ENCODE measurements at places on chromosomes 2 and 18.

- peak; percentile 32 for DNase-seq
Measured at GRCh38 chr2:207514451-207514850, 15.3 kb upstream of the CREB1 start.

- peak; percentile 49 for DNase-seq
Measured at GRCh38 chr2:54106631-54107454, 8.6 kb upstream of the ACYP2 start.

GRCh38 chr2:220510668-220511067 is 883.2 kb downstream of the SLC4A3 start:
- peak; percentile 66 for DNase-seq

DNA sequence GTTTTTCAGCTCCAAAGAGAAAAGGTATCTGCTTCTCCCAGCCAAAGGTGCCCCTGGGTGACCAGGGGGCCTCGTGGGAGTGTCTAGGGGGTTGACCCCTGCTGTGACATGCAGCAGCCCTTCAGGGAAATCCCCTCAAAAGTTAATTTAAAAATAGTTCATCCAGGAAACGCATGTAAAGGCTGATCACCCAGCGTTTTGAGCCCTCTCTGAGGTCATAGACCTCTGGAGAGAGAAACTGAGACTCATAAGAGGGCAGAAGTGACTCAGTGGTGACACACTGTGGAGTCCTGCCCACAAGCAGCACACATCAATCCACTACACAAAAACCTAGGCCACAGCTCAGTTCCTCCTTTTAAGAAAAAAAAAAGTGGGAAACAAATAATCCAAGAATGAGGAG is 11.9 kb downstream of the GAL3ST2 start:
- no peak for DNase-seq

DNA sequence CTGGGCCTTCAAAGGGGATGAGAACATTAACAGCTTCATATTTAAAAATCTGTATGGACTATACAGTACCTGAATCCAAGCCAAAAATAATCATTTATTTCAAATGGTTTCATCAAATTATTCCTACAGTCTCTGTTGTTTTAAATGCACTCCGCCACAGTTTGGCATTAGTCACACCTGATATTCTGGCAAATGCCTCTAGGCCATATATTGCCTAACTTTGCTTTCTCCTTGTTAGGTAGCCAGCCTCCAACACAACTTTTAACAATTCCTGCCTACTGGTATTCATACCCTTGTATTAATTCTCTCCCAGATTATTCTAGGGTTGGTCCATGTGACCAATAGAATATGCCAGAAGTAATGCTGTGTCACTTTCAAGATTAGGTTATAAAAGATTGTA is 146.6 kb upstream of the FANCL start:
- no peak for DNase-seq

DNA sequence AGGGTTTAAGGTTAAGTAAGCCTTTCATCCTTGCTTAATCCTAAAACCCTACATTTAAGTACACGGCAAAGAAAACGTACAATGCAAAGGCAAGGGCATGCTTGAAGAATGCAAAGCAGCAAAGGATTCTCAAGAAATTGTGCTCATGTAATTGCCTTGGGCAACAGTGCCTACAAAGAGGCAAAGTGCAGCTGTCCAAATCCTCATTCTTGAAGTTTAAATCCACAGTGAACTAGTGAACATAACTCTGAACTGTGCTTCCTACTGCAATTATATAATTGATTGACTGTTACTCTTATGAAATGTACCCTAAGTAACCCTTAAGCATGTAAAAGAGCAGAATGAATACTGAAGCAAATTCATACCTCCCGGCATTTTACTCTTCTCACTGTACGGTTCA is 85.4 kb downstream of the MAP3K20 start:
- no peak for DNase-seq

- DNase-seq, result no peak
Measured at GRCh38 chr2:133293544-133294353, 274.5 kb downstream of the NCKAP5 start.

GRCh38 chr2:344811-345210 is 56.9 kb upstream of the ALKAL2 start:
- no peak for DNase-seq

GRCh38 chr2:26757873-26758789 is 6.0 kb upstream of the SLC35F6 start:
- DNase-seq, result peak; percentile 99

- no peak for DNase-seq
Measured at GRCh38 chr2:50118905-50119702, 912.8 kb downstream of the NRXN1 start.

DNA sequence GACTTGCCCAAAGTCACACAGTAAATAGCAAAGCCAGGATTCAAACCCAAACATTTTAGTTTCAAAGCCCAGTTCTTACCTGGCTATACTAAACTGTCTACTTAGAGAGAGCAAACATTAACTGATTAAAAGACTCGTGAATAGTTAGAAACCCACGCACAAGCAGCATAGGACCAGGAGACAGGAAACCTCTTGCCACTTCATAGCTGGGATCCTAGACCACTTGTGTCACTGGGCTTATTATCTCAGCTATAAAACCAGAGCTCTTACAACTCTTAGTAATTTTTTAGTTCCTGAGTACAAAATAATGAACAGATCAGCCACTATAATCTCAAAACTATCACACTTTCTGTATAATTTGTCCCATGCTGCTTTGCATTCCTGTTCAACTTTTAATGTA is 2.4 kb upstream of the AAK1 start:
- DNase-seq, result no peak

GRCh38 chr2:160015746-160016145 is 46.7 kb downstream of the PLA2R1 start:
- no peak for DNase-seq

DNA sequence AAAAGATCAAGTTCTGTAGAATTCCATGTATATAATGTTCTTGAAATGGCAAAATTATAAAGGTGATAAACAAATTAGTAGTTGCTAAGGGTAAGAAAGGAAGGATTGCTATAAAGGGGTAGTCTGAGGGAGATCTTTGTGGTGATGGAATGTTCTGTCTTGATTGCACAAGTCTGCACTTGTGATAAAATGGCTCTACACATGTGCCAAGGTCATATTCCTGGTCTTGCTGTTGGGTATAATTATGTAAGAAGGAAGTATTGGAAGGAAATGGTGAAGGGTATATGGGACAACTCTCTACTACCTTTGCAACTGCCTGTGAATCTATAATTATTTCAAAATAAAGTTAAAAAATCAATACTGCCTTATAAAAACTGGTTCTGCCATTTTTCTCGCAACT is 15.3 kb downstream of the SGPP2 start:
- DNase-seq, result no peak

DNA sequence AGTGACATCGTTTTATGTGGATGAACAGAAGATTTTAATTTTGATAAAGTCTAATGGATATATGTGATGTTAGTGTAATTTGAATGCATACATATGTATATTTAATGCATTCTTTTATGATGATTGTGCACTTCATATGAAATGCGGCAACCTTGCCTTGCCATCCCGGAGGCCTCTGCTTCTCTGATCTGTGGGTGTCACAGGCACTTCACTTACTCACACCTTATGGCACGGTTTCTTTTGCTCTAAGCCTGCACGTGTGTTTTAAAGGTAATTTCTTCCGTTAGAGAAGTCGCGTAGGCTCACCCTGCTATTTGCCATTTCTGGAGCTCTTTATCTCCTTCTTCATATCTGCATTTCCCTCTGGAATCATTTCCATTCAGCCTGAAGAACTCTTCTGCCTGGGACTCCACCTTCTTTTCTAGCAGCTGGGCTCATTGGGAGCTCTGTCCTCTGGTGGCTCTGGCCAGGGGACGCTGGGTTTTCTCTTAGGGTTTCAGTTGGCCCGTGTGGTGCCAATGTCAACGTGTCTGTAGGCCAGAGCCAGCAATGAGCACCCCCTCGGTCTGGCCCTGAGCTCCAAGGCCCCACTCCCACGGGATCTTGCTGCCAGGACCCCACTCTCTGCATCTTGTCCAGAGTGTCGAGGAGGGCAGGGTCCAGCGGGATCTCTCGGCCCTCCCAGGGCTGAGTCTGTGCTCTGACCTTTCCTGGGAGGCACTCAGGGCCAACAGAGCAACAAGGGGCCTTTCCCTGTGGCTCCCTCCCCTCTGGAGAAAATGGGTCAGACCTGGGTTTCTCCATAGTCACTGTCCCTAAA is 97.3 kb downstream of the RTP5 start:
- DNase-seq, result no peak

- DNase-seq, result peak; percentile 55
Measured at GRCh38 chr2:226915846-226916360, 80.0 kb downstream of the RHBDD1 start.

DNA sequence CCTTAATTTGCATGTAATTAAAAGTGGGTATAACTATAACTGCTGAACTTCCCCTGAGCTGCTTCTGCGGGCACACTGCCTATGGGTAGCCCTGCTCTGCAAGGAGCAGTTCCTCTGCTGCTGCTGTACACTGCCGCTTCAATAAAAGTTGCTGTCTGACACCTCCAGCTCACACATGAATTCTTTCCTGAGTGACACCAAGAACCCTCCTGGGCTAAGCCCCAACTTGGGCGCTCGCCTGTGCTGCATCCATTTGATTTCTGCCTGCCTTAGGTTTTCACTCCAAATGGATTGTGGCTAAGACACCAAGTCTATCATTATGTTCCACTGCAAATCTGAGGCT is 215.7 kb downstream of the ANAPC1 start:
- DNase-seq, result no peak

GRCh38 chr2:37323176-37323780 is 1.4 kb downstream of the PRKD3 start:
- no peak for DNase-seq

DNA sequence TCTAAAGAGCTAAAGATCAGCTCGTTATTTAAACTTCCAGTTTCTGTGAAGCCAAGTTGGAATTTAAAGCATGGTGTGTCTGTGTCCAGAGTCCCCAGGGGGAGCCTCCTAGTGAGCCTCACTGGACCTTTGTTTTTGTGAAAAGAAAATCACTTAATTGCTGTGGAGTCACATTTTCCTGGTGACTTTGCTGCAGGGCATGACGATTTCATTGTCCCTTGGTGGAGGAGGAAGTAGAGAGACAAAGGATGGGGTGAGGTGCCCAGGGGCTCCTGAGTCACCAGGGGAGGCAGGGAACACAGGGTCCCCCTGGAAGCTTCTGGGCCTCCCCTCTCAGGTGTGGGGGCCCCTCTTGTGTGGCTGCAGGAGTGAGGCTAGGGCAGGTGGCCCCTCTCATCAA is 19.7 kb downstream of the ATP6V1C2 start:
- no peak for DNase-seq

All from fibroblast of skin of right quadriceps (primary cell).